AML-193 (cell line): ENCODE measurements at places on chromosomes 7 and 10.

GRCh38 chr10:108591417-108591816 is 1331.9 kb downstream of the XPNPEP1 start:
- no peak for DNase-seq

GRCh38 chr10:49518982-49519578 is 19.8 kb downstream of the ERCC6 start:
- DNase-seq: peak; percentile 44

DNA sequence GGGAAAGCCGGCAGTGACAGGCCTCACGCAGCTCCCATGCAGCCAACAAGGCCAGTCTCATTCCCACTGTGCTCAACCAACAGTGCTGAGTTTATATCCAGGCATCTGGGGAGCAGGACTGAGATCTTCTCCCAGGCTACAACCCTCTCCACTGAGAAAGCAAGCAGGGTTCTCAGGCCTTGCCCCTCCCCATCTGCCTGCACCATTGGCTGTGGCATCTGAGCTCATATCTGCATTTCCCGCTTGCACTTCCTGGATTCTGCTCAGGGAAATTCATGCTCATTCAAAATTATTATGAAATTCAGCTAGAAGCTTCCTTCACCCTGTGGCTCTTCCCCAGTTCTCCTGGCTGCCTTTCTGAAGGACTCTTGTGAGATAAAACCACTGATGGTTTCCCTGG is 1029.0 kb downstream of the GRM8 start:
- no peak for DNase-seq

GRCh38 chr10:128130051-128130450 is 3.8 kb upstream of the MKI67 start:
- no peak for DNase-seq

GRCh38 chr7:317643-318405 is 27.9 kb downstream of the FOXL3 start:
- DNase-seq: no peak

DNA sequence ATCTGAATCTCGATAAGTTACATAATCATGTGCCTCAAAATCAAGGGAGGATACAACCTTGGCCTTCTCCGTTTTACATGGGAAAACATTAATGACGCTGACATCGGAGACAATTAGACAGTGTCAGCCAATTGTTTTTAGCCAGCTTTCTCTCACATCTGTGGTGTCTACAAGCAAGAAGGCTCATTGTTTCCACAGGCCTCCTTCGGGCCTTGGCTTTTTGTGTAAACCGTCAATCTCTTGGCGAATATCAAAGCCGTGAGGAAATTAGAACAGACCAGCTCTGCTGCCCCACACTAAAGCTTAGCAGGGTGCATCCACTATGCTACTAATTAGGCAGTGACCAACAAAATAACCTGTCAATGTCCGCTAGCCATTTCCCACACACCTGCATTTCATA is 43.2 kb downstream of the VAX1 start:
- DNase-seq: no peak

DNA sequence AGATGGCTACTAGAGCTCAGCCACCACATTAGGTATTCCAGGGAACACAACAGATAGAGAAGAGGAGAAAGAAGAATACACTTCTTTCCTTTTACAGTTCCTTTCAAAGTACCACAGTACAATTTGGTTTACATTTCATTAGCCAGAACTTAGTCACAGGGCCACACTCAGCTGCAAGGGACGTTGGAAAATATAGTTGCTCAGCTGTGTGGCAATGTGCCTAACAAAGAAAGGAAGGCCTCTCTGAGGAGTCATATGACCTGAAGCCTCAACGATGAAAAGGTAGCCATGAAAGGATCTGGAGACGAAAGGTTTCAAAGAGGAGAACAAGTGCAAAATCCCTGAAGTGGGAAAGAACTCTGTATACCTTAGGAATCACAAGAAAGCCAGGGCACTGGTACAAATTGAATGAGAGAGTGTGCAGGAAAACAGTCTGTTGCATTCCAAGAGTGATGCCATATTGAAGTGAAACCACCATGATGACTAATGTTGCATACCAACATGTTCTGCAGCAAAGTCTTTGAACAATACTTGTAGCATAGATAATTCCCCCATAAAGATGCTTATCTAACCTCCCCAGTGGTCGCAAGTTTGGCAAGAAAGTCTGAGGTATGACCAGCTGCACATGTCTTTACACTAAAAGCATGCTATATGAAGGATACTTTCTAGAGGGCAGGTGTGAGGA is 278.9 kb downstream of the HPSE2 start:
- DNase-seq: no peak

DNA sequence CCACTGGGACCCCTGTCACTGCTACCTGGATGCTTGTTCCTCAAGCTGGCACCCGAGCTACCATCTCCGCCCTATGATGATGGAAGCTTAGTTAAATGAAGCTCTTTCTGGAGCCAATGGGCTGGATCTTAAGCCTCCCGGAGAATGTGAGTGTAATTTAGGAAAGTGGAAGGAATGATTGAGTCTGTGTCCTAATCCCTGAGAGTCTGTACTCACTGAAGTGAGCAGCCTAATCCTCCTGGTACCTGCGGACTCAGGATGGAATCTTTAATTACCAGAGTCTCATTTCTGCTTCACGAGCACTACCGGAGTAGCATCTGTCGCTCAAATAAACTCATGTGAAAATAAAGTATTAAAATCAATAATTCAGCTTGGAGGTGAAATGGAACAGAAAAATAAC is 255.5 kb downstream of the WDR37 start:
- no peak for DNase-seq

- DNase-seq: no peak
These were observed 128.4 kb downstream of the RGS10 start for GRCh38 chr10:119414081-119414611.
